ENCODE measurements at places on chromosomes 3 and 15.

DNA sequence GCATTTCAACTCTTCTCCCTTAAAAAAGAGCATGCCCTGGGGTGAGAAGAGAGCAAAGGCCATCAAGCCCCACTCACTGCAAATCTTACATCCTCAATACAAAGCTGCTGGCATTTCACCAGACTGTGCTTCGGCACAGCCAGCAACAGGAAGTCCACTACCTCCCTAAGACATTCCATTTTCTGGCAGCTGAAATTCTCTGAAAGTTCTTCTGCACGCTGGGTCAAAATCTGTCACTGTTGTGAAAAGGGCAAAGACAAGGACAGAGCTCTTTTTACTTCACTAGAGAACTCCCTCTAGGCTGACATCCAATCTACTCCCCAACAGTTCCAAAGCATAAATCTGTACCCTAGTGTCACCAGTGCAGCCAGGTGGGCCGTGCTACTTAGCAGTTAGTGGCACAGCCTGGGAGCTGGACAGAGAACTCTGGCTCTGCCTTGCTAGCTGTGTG, 6.3 kb downstream of the MTMR10 start:
- DNase-seq, result no peak

GRCh38 chr3:174651951-174652350, 207.2 kb upstream of the NAALADL2 start:
- DNase-seq, result no peak

DNA sequence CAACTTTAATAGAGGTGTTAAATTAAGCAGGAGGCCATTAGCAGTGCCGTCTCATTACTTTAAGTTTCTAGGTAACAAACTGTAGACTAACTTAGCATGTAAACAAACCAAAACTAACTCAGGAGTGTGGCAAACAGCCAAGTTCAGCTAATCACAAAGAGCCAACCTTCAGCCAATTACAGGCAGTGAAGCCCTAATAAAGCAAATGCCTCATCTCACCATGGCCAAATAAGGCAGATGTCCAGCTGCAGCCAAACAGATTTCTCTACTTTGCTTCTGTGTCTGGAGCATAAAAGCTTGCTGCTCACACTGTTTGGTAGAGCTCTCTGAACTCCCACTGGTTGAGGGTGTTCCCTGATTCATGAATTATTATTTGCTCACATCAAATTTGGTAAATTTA, 835.4 kb upstream of the GBE1 start:
- no peak for DNase-seq

DNA sequence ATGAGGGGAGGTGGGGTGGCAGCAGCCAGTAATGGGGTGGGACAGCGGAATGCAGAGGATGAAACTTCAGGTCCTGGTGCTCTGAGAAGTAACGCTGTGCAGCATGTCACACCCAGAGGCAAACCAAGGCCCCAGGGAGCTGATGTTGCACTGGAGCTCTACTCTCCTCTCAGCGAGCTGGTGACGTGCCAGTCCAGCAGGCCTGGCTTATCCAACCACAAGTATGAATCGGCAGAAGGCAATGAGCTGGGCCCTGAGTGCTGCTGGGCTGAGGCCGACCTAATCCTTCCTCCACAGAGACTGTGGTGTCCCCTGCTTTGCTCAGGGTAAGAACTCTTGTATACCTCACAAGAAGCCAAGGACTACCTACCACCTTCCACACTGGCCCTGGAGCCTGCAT, 30.5 kb downstream of the CD86 start:
- DNase-seq, result no peak

DNA sequence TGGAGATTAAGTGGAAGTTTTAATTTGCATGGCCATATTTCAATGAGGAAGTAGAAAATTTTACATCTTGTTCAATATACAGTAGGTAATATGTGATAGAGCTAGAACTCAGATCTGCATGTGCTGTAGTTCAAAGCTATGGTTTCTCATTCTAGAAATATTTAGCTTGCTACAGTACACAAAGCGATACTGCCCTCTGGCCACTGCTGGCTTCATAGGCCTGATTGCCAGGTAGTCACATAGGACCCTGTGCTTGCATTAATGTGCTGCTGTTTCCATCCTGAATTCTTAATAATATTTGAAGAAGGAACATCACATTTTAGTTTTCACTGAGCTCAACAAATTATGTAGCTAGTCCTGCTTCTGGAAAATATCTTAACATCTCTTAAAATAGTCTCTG, 87.0 kb downstream of the PLSCR2 start:
- DNase-seq, result no peak

All from stimulated activated CD8-positive, alpha-beta memory T cell treated with anti-CD3 and anti-CD28 coated beads, Interleukin-2, amount 100 ng/mL, for 1 hour (primary cell).